Heart left ventricle (tissue), 16 donors: ENCODE measurements at places on chromosomes 1 and 21. TPM values are rescaled to one million over a fixed set of nuclear protein-coding genes. Genes with fewer than 3 reads are reported as not detected.

- no peaks in the 10 kb centered on the region for H3K36me3 ChIP-seq
- DNase-seq = no peak
These were observed 206.6 kb downstream of the DSCAM start for GRCh38 chr21:40640266-40640789.

GRCh38 chr1:221824025-221824424 lies 82.1 kb upstream of the DUSP10 start:
- H3K4me1 ChIP-seq = peaks cover 6% of the 10 kb centered on the region
- no peaks in the 10 kb centered on the region for H3K27me3 ChIP-seq
- no peak for DNase-seq
- no peak overlapping the region for H3K4me3 ChIP-seq
- no peaks in the 10 kb centered on the region for H3K36me3 ChIP-seq

- no peaks in the 10 kb centered on the region for H3K27me3 ChIP-seq
- no peaks in the 10 kb centered on the region for H3K36me3 ChIP-seq
- no peak for DNase-seq
- no peak overlapping the region for H3K27ac ChIP-seq
These were observed 14.5 kb upstream of the LRRC38 start for GRCh38 chr1:13528320-13528719.

- DNase-seq = peak; percentile 34
- peaks cover 6% of the 10 kb centered on the region for H3K27me3 ChIP-seq
- H3K36me3 ChIP-seq = no peaks in the 10 kb centered on the region
- peaks cover 14% of the 10 kb centered on the region for H3K4me1 ChIP-seq
These were observed at the start of gene PCNX2 for GRCh38 chr1:233295237-233295974. Gene PCNX2, minus strand, starts transcription at chr1:233295725. Its CDS starts 247 bp downstream, at chr1:233295478.

GRCh38 chr21:15058854-15059263 lies 5.9 kb downstream of the NRIP1 start:
- no peak overlapping the region for H3K4me3 ChIP-seq
- H3K36me3 ChIP-seq = no peaks in the 10 kb centered on the region
- no peak overlapping the region for H3K27ac ChIP-seq
- no peaks in the 10 kb centered on the region for H3K27me3 ChIP-seq

- H3K27ac ChIP-seq = no peak overlapping the region
- no peak overlapping the region for H3K4me3 ChIP-seq
- DNase-seq = peak; percentile 32
- H3K4me1 ChIP-seq = no peaks in the 10 kb centered on the region
These were observed 45.2 kb downstream of the CAMK2N1 start for GRCh38 chr1:20440785-20441200.

DNA sequence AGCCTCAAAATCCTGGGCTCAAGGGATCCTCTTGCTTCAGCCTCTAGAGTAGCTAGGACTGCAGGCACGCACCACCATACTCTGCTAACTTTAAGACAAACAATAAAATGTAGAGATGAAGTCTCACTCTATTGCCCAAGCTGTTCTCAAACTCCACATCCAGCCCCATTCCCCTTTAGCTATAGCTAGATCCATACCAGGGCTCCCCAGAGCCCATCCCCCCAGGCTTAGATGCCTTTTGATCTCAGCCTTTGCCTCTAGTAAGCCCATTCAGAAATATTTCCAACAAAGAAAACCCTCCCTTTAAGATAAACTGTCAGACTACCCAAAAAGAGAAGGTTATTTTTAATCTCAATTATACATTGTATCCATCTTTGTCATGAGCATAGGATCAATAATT lies 325.4 kb downstream of the CHRM3 start:
- no peaks in the 10 kb centered on the region for H3K27me3 ChIP-seq
- no peak for DNase-seq
- no peak overlapping the region for H3K27ac ChIP-seq
- H3K36me3 ChIP-seq = no peaks in the 10 kb centered on the region
- H3K4me3 ChIP-seq = no peak overlapping the region

DNA sequence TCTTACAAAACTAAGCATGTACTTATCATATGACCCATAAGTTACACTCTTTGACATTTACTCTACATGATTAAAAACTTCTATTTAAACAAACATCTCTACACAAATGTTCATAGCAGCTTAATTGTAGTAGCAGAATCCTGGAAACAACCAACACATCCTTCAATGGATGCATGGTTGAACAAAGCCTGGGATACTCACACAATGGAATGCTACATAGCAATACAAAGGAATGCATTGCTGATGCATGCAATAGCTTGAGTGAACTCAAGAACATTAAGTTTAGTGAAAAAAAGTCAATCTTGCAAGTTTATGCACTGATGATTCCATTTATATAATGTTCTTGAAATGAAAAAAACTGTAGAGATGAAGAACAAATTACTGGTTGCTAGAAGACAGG lies 686.9 kb downstream of the LRRIQ3 start:
- DNase-seq = no peak
- H3K36me3 ChIP-seq = no peaks in the 10 kb centered on the region
- no peak overlapping the region for H3K27ac ChIP-seq
- H3K4me3 ChIP-seq = no peak overlapping the region

- peak; percentile 76 for DNase-seq
- H3K4me1 ChIP-seq = peaks cover 34% of the 10 kb centered on the region
- no peaks in the 10 kb centered on the region for H3K36me3 ChIP-seq
- peak overlapping the region; percentile 71 for H3K4me3 ChIP-seq
These were observed 539 bp downstream of the ATP8B2 start for GRCh38 chr1:154325583-154326545.

- H3K4me1 ChIP-seq = no peaks in the 10 kb centered on the region
- H3K27me3 ChIP-seq = no peaks in the 10 kb centered on the region
- no peak overlapping the region for H3K4me3 ChIP-seq
- no peak for DNase-seq
- H3K36me3 ChIP-seq = no peaks in the 10 kb centered on the region
- no peak overlapping the region for H3K27ac ChIP-seq
These were observed 290.4 kb downstream of the OLFM3 start for GRCh38 chr1:101706366-101706765.

DNA sequence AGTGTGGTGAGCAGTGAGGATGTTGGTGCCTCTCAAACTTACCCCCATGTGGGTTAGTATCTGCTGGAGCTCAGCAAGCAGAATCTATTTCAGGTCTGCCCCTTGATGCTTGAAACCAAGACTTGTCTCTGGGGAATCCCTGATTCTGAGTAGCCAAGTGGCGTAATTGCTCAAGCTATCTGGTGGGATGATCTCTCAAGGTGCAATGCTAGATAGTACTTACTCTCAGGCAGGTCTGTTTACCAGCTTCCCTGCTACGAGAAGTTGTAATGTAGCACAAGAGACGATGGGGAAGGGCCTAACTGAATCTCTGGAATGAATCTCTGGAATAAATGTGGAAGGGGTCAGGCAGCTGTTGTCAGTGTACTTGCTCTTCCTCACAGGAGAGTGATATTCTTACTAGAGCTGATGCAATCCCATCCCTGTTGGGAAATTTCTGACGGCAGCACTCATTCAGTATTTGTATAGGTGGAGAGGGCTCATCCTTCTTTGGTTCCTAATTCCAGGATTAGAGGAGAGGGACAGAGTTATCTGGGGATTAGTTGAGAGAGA lies 65.4 kb downstream of the MACF1 start:
- no peaks in the 10 kb centered on the region for H3K27me3 ChIP-seq
- H3K36me3 ChIP-seq = no peaks in the 10 kb centered on the region
- peak overlapping the region; percentile 45 for H3K4me3 ChIP-seq
- H3K4me1 ChIP-seq = peaks cover 79% of the 10 kb centered on the region
- DNase-seq = no peak
- no peak overlapping the region for H3K27ac ChIP-seq

GRCh38 chr1:36787312-36787913 lies 246.9 kb downstream of the GRIK3 start:
- H3K27me3 ChIP-seq = peaks cover 46% of the 10 kb centered on the region
- H3K27ac ChIP-seq = no peak overlapping the region
- no peaks in the 10 kb centered on the region for H3K4me1 ChIP-seq
- no peaks in the 10 kb centered on the region for H3K36me3 ChIP-seq
- H3K4me3 ChIP-seq = no peak overlapping the region

DNA sequence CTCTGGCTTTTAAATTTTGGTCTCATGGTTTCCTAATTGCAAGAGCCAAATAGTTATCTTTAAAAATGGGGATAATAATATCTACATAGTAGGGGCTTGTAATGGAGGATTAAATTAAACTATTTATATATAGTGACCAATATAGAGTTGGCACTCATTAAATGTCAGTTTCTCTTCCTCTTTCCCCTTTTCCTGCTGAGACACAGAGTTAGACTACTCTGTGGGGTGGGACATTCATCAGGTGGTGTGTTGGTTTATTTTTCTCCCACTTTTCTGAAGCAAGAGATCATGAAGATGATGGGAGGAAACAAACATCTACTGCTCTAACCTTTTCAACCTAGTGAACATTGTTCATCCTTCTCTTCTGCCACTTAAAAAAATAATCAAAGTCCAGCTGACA lies 17.3 kb upstream of the RAP1A start:
- no peak overlapping the region for H3K27ac ChIP-seq
- no peak for DNase-seq
- H3K4me3 ChIP-seq = no peak overlapping the region
- H3K4me1 ChIP-seq = no peaks in the 10 kb centered on the region
- H3K27me3 ChIP-seq = no peaks in the 10 kb centered on the region
- no peaks in the 10 kb centered on the region for H3K36me3 ChIP-seq

GRCh38 chr21:33317786-33318486 lies 6.8 kb upstream of the IFNAR1 start:
- H3K27me3 ChIP-seq = no peaks in the 10 kb centered on the region
- peaks cover 22% of the 10 kb centered on the region for H3K4me1 ChIP-seq
- no peak for DNase-seq
- no peak overlapping the region for H3K27ac ChIP-seq

DNA sequence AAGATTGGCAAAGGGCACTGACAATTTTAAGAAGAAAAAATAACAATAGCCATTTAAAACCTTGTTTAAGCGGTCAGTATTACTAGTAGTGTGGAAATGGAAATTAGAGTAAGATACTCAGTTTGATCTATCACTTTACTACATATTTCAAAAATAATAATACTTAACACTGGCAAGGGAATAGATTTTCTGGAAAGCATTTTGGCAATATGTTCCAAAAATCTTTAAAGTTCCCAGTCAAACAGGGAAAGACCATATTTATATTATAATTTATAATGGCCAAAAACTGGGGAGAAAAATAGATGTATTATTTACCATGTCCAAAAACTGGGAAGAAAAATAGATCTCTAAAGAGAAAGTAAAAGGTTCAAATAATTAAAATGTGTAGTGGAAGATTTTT lies 28.6 kb upstream of the C1orf21 start:
- no peak for DNase-seq
- H3K27ac ChIP-seq = no peak overlapping the region
- no peaks in the 10 kb centered on the region for H3K36me3 ChIP-seq
- H3K4me1 ChIP-seq = no peaks in the 10 kb centered on the region
- no peak overlapping the region for H3K4me3 ChIP-seq
- no peaks in the 10 kb centered on the region for H3K27me3 ChIP-seq

DNA sequence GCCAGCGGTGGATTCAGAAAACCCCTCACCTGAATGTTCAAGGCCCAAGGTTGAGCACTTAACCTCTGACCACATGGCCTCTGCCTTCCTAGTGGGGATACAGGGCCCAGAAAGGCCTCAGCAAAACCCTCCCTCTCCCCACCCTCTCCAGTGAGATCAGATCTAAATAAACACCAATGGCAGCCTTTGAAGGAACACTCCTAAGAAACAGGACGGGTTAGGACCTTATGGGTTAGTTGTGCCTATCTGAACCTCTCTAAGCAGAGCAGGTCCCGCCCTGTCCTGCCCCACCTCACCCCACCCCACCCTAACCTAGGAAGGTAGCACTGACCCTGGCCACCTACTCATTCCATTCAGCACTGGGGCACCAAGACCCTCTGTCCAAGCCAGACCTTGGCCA lies 7.9 kb upstream of the GRHL3 start:
- H3K36me3 ChIP-seq = no peaks in the 10 kb centered on the region
- H3K27me3 ChIP-seq = no peaks in the 10 kb centered on the region
- no peak overlapping the region for H3K4me3 ChIP-seq
- no peaks in the 10 kb centered on the region for H3K4me1 ChIP-seq

- H3K4me3 ChIP-seq = no peak overlapping the region
- no peak for DNase-seq
- H3K36me3 ChIP-seq = no peaks in the 10 kb centered on the region
- H3K27me3 ChIP-seq = no peaks in the 10 kb centered on the region
- H3K4me1 ChIP-seq = no peaks in the 10 kb centered on the region
These were observed 51.4 kb upstream of the GJA8 start for GRCh38 chr1:147851149-147851548.

DNA sequence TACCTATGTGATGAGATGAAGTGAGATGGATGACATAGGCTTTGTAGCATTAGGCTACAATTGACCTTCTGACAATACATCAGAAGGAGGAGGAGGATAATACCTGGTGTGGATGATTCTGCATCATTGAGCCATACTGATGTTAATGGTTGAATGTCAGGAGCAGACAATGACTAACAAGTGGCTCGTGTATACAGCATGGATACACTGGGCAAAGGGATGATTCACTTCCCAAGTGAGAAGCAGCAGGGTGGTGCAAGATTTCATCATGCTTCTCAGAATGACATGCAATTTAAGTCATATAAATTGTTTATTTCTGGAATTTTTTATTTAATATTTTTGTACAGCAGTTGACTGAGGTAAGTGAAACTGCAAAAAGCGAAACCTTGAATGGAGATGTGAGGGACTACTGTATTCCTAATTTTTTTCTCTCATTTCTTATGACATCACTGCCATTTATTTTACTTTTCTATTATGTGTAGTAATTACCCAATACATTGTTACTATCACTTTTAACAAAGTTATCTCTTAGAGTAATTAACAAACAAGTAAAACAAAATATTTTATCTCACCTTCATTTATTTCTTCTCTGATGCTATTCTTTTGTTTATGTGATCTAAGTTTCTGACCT lies 34.4 kb upstream of the COP1 start:
- no peaks in the 10 kb centered on the region for H3K36me3 ChIP-seq
- no peaks in the 10 kb centered on the region for H3K27me3 ChIP-seq
- H3K4me3 ChIP-seq = no peak overlapping the region
- no peaks in the 10 kb centered on the region for H3K4me1 ChIP-seq

GRCh38 chr1:119266386-119266785 lies 102.2 kb upstream of the HAO2 start:
- no peak overlapping the region for H3K27ac ChIP-seq
- H3K36me3 ChIP-seq = no peaks in the 10 kb centered on the region
- H3K4me1 ChIP-seq = no peaks in the 10 kb centered on the region
- no peaks in the 10 kb centered on the region for H3K27me3 ChIP-seq

OR2T11 gene
- not detected for total RNA-seq

FCRL5 gene
- not detected for total RNA-seq

SYT2 gene
- not detected for total RNA-seq

EFNA3 gene
- 2.4 TPM for total RNA-seq

DNAJC6 gene
- total RNA-seq = 13.6 TPM

LDLRAD2 gene
- total RNA-seq = not detected

PLCH2 gene
- 0.35 TPM for total RNA-seq

TLR5 gene
- 2.2 TPM for total RNA-seq

TTC24 gene
- total RNA-seq = not detected

SCAMP3 gene
- total RNA-seq = 54.3 TPM

CACNA1S gene
- total RNA-seq = not detected

SLC45A3 gene
- 3.5 TPM for total RNA-seq

GPA33 gene
- 0.72 TPM for total RNA-seq

CCDC181 gene
- total RNA-seq = 0.74 TPM

ITSN1 gene
- 48.4 TPM for total RNA-seq

CDA gene
- 2.9 TPM for total RNA-seq

OR14K1 gene
- total RNA-seq = not detected

C1QTNF12 gene
- total RNA-seq = 1.5 TPM

TFAP2E gene
- not detected for total RNA-seq

SPRR2D gene
- total RNA-seq = not detected
